ENCODE measurements at places on chromosomes 2 and 18. TPM values are rescaled to one million over a fixed set of nuclear protein-coding genes. Genes with fewer than 3 reads are reported as not detected.

Gene PER2
- total RNA-seq, result 13.8 TPM

Gene PSMA8
- total RNA-seq, result not detected

Gene TUBB8B
- not detected for total RNA-seq

Gene TMEM37
- total RNA-seq, result 0.17 TPM

Gene CRYBA2
- total RNA-seq, result not detected

Gene REG1B
- total RNA-seq, result not detected

Gene CGREF1
- 10.9 TPM for total RNA-seq

Gene FNDC4
- total RNA-seq, result 0.79 TPM

Gene GTF2A1L
- total RNA-seq, result not detected

Gene COL3A1
- not detected for total RNA-seq

Gene ELOA2
- not detected for total RNA-seq

Gene C2orf76
- 9.8 TPM for total RNA-seq

Gene UGT1A8
- total RNA-seq, result not detected

Gene RNU2-63P
- 9.1 TPM for total RNA-seq

Gene HOXD13
- total RNA-seq, result not detected

Gene DNAH7
- total RNA-seq, result 0.91 TPM

Gene UPP2
- not detected for total RNA-seq

Gene SOWAHC
- total RNA-seq, result 25.6 TPM

Gene PLEKHA3
- total RNA-seq, result 29.8 TPM

Gene PCARE
- not detected for total RNA-seq

Gene SLC4A5
- 0.12 TPM for total RNA-seq

Gene CAPN14
- total RNA-seq, result not detected

Gene ABCB11
- total RNA-seq, result not detected

Gene CD8B2
- total RNA-seq, result not detected

Gene TUBA4B
- total RNA-seq, result not detected

Gene EXOC6B
- total RNA-seq, result 34.7 TPM

Gene NR4A2
- 2.6 TPM for total RNA-seq

Gene KANSL1L
- 9.8 TPM for total RNA-seq

Gene ENOSF1
- 111 TPM for total RNA-seq

Gene LOXHD1
- total RNA-seq, result not detected

Gene HDLBP
- total RNA-seq, result 670 TPM

Gene TRIM43B
- not detected for total RNA-seq

Gene RAB17
- total RNA-seq, result 10.6 TPM

Gene CSRNP3
- 0.33 TPM for total RNA-seq

Gene SOX11
- total RNA-seq, result not detected

Gene NEB
- 1.2 TPM for total RNA-seq

Gene EGR4
- total RNA-seq, result 0.22 TPM

Gene CTIF
- total RNA-seq, result 95.8 TPM

Gene DPP4
- not detected for total RNA-seq

Gene IL18R1
- 3.5 TPM for total RNA-seq

Gene TANC1
- total RNA-seq, result 35.3 TPM

Gene STPG4
- 0.83 TPM for total RNA-seq

Gene TMEM169
- 0.35 TPM for total RNA-seq

Gene FEV
- not detected for total RNA-seq

Gene SKA1
- total RNA-seq, result 7.8 TPM

Gene ACTG2
- total RNA-seq, result not detected

Gene COBLL1
- total RNA-seq, result 37.1 TPM

Gene ZSWIM2
- total RNA-seq, result not detected
